Right lung (tissue), 10 donors: ENCODE measurements at places on chromosomes 2 and 18. TPM values are rescaled to one million over a fixed set of nuclear protein-coding genes. Genes with fewer than 3 reads are reported as not detected.

IL1RL1 gene
- 0.17 TPM for polyA plus RNA-seq

GATA6 gene
- polyA plus RNA-seq = 47.7 TPM

FBLN7 gene
- 11.7 TPM for polyA plus RNA-seq

CRYBA2 gene
- not detected for polyA plus RNA-seq

GPR155 gene
- polyA plus RNA-seq = 3.0 TPM

ACYP2 gene
- polyA plus RNA-seq = 15.4 TPM

ACTR1B gene
- 50.0 TPM for polyA plus RNA-seq

SLC40A1 gene
- 227 TPM for polyA plus RNA-seq
